ENCODE measurements at places on chromosomes 12 and 14.

DNA sequence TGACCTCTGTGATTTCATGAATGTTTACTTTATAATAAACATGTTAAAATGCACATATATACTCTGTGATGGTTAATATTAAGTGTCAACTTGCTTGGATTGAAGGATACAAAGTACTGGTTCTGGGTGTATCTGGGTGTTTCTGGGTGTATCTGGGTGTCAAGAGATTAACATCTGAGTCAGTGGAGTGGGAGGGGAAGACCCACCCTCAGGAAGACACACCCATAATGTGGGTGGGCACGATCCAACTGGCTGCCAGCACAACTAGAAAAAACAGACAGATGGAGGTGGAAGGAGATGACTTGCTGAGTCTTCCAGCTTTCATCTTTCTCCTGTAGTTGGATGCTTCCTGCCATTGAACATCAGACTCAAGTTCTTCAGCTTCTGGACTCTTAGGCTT lies 11.9 kb downstream of the NUP37 start:
- DNase-seq = no peak

GRCh38 chr12:127516467-127516866 lies 750.5 kb upstream of the TMEM132C start:
- DNase-seq = no peak

GRCh38 chr12:91441246-91441645 lies 258.6 kb upstream of the DCN start:
- no peak for DNase-seq

GRCh38 chr14:52607061-52607460 lies 54.4 kb downstream of the GPR137C start:
- DNase-seq = no peak

- no peak for DNase-seq
These were observed 13.7 kb downstream of the CHFR start for GRCh38 chr12:132873724-132874123.

DNA sequence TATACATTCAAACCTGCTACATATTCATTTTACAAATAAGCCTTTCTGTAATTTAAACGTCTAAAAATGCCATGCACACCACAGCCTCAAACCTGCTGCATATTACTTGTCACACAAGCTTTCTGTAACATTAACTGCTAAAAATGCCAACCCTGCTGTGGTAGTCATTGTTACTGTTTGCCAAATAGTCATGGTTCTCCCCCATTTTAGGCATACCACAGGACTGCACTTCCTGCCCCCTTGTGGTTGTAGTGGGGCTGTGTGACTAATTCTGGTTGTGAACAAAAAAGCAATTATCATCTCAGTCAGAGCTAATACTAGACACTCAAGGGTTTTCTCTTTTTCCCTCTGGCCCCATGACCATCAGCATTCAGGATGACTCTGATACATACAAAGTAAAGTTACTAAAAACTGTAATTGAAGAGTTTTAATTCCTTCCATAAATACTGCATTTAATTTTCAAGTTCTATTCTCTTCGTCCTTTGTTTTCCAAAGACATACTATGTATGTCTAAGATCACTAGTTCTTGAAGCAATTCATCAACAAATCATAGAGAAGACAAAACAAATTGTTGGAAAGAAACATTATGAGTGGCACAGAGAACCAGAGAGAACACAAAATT lies 5.7 kb upstream of the SLC35F4 start:
- DNase-seq = peak; percentile 30

GRCh38 chr14:101332281-101332680 lies 229.0 kb upstream of the DIO3 start:
- DNase-seq = no peak

DNA sequence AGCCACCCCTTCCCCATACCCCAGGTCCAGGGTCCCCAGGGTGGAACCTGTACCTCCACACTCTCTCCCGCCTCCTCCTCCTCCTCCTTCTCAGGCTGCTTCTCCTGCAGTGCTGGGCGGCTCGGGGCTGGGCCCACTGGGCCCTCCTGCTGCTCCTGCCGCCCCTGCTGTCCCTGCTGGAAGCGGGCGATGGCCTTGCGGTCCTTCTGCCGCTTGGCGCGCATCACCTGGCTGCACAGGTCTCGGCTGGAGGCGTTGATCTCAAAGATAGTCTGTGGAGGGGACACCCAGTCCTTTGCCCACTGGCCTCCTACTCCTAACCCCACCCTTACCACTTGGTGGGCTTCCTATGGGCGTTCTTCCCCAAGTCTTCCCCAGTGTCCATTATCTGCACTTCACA lies 14.5 kb downstream of the CFAP73 start:
- no peak for DNase-seq

DNA sequence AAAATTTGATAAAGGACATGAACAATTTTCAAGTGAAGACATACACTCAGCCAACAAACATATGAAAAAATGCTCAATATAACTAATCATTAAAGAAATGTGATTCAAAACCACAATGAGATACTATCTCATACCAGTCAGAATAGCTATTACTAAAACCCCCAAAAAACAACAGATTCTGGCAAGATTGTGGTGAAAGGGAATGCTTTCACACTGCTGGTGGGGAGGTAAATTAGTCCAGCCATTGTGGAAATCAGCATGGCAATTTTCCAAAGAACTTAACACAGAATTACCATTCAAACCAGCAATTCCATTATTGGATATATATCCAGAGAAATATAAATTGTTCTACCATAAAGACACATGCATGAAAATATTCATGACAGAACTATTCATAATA lies 18.7 kb upstream of the TAS2R14 start:
- no peak for DNase-seq

GRCh38 chr12:69438539-69438938 lies 31.6 kb upstream of the FRS2 start:
- no peak for DNase-seq

- no peak for DNase-seq
These were observed 288.6 kb downstream of the PDZRN4 start for GRCh38 chr12:41476499-41477439.

DNA sequence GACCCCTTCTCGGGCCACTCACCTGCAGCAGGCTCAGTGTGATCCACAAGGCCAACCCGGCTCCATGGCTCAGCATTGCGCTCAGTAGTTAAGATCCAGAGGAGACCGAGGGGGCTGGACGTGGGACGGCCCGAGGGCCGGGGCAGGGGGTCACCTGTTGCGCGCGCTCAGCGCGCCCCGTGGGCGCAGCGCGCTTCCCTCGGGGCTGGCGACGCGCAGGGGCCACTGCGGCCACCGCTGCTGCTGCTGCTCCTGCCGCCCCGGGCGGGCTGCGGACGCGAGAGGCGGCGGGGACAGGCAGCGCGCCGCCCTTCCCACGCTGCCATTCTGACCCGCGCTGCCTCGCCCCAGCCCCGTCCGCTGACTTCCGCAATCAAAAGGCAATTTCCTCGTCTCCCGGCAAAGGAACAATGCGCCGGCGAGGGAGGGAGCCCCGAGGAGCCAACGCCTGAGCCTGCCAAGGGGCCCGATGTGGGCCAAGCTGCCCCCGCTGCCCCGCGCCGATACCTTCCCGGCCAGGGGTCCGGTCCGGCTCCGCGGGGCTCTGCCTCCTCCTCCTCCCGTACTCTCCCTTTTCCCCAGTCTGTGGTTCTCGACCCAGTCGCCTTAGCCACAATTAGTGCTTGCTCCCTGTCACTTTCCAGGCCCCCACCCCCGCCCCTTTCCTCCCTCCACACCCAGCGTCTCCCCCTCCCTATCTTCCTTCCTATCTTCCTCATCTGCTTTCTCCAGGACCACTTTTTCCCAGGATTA lies 27.3 kb downstream of the PTPRB start:
- DNase-seq = peak; percentile 45

DNA sequence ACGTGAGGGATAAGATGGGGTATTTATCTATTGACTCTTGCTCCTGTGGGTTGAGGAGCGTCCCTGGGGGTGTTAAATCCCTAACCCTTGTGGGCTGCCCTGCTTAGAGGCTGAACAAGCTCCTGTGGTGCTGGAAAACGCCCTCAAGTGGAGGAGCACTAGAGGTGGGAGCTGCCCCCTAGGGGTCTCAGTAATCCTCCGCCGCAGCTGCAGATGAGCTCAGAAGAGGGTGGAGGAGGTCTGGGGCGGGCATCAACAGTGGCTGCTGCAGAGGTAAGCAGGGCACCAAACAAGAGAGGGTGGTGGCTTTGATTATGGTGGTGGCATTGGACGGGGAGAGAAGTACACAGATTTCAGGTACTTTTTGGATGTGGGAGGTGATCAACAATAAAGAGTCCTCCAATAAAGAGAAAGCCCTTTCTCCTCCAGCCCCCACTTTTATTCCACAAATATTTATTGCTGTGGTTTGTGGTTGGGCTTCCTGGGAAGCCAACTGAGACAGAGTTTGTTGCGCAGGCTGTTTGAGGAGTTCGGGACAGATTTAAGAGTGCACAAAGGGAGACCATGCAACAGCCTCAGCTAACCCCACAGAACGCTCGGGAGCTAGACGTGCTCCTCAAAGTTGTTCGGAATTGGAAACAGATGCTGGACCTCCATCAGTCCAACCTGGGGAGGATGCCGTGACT lies 179.9 kb downstream of the ADCK1 start:
- DNase-seq = no peak

GRCh38 chr12:62642486-62642885 lies 175.9 kb downstream of the MON2 start:
- DNase-seq = no peak

- DNase-seq = peak; percentile 31
These were observed 1.2 kb downstream of the SSTR1 start for GRCh38 chr14:38208618-38209562.

GRCh38 chr12:90938451-90938850 lies 16.5 kb downstream of the CCER1 start:
- no peak for DNase-seq

GRCh38 chr14:68318828-68319227 lies 474.0 kb downstream of the ZFP36L1 start:
- DNase-seq = no peak

DNA sequence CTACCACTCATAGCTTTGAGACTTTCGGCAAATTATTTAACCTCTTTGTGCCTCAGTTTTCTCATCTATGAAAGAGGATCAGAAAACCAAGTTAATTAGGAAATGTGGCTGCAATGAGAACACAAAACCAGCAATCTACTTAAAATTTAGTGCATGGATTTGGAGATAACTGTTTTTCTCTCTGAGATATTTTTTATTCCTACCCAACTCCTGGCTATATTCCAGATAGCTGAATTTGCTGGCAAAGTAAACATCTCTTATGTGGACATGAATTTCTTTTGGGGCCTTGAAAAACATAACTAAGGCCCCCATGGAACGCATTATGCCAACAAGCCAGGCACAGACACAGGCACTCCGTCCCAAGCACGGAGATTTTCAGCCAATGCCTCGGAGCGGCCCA lies 53.4 kb upstream of the FOXN3 start:
- no peak for DNase-seq

DNA sequence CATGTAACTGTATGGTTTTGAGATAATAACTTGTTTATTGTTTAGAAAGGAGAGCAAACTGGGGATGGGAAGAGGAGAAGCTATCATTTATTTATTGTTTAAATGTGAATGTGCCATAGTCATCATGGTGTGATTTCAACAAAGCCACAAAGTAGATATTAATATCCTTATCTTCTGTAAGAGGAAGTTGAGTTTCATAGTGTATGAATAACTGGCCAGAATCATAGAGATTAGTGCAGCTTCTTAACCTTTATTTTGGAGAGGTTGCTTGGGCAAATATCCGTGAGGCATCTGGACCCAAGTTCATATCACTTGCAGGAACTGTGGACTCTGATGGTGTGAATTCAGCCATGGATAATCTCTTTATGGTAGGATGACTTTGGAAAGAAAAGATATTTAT lies 26.8 kb upstream of the LYZ start:
- no peak for DNase-seq

DNA sequence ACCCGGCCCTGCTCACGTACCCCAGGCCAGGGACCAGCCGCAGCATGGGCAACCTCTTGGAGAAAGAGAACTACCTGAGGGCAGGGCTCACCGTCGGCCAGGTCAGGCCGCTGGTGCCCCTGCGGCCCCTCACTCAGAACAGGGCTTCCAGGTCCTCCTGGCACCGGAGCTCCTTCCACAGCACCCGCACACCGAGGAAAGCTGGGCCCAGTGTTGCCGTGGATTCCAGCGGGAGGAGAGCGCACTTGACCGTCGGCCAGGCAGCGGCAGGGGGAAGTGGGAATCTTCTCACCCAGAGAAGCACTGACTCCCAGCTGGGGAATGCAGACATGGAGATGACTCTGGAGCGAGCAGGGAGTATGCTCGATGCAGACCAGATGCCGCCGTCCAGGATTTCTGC lies 7.9 kb upstream of the VAMP1 start:
- DNase-seq = no peak

- DNase-seq = no peak
These were observed 165.9 kb downstream of the DERA start for GRCh38 chr12:16076970-16077522.

GRCh38 chr14:65062096-65063075 lies 39.9 kb downstream of the MAX start:
- no peak for DNase-seq

DNA sequence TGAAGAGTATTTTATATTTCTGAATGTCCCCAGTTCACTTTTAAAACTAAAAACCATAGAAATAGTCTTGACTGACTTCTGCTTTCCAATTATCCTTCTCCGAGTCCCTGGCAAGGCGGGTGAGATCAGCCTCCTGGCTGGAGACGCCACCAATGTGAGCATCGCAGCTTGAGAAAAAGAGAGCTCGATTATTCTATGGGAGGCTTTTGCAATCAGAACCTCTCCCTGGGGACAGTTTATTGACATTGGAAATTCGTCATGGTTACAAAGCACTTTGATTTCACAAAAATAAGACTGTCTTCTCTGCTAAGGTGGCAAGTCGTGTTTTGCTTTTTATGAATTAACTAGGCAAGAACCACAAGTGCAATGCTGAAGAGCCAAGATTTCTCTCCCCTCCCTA lies 23.6 kb upstream of the GPHB5 start:
- DNase-seq = no peak

- no peak for DNase-seq
These were observed 907 bp upstream of the EFS start for GRCh38 chr14:23365732-23366425.

GRCh38 chr12:84463741-84464495 lies 448.7 kb downstream of the SLC6A15 start:
- no peak for DNase-seq

- no peak for DNase-seq
These were observed 1346.4 kb downstream of the TMEM121 start for GRCh38 chr14:106872611-106873446.

DNA sequence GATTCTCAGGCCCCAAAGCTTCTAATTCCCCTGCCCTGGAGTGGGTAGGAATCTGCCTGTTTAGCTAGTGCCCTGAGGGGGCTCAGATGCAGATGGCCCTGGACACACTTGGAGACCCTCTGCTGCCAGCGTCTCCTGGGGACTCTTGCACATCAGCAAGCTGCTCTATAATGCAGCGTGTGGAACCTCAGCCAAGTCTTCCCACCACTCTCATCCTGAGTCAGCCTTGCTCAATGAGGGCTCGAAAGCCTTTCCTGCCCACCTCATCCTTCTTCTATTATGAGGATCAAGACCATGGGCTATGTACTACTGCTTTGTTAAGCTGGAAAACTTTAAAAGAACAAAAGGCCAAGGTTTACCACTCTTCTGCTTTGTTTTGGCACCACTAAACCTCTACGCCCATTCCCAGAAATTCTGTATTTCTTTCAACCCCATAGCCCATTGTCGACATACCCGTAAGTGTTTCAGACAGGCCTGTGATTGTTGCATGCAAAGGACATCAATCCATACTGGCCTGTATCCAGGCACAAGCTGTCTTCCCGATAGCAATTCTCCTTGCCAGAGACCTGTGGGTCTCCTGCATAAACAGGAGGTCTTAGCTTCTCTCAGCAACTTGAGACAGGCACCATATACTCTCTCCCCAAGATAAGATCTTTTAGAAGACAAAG lies 246.9 kb downstream of the DPF3 start:
- DNase-seq = no peak

GRCh38 chr14:95828649-95829265 lies 47.9 kb upstream of the TUNAR start:
- DNase-seq = no peak
